ENCODE measurements at places on chromosomes 16 and 17. TPM values are rescaled to one million over a fixed set of nuclear protein-coding genes. Genes with fewer than 3 reads are reported as not detected.

DNA sequence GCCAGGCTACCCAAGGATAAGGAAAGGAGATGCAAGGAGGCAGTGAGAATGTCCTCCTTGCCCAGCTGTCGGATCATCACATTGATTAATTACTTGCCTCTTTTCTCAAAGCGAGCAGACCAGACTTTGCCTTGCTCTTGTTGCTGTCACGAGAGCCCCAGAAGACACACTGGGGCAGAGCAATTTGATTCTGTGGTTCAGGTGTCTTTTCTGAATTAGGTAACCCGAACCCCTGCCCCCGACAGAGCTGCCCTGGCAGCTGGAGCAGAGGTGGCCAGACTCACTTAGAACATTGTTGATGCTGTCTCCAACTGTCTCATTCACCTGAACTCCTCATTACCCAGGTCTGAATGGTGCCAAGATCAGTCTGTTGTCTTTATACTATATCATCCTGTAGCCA is 34.3 kb downstream of the VAT1L start:
- no peak for DNase-seq
- H3K4me1 ChIP-seq, result no peaks in the 10 kb centered on the region
- peaks cover 14% of the 10 kb centered on the region for H3K27me3 ChIP-seq
- no peaks in the 10 kb centered on the region for H3K36me3 ChIP-seq
- H3K27ac ChIP-seq, result no peak overlapping the region

DNA sequence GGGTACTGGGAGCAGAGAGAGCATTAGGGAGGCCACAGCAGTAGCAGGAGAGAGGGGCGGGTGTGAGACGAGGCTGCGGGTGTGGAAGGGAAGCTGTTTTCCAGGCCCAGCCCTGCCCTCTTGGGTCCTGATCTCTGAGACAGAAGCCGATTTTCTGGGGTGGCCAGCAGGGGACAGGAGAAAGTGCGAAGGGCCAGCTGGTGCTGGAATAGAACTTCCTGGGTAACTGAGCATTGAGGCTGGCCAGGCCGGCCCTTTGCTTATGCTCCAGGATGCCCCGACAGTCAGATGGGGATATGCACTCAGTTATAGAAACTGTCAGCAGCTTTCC is 804 bp downstream of the BTBD17 start:
- H3K4me1 ChIP-seq, result peaks cover 2% of the 10 kb centered on the region
- no peak overlapping the region for H3K4me3 ChIP-seq
- no peaks in the 10 kb centered on the region for H3K36me3 ChIP-seq
- peaks cover 27% of the 10 kb centered on the region for H3K27me3 ChIP-seq
- H3K27ac ChIP-seq, result no peak overlapping the region
- no peak for DNase-seq

HOXB8 gene
- total RNA-seq, result not detected

PRSS36 gene
- total RNA-seq, result 0.24 TPM

TPSD1 gene
- not detected for total RNA-seq

Measured in activated CD4-positive, alpha-beta memory T cell treated with anti-CD3 and anti-CD28 coated beads for 36 hours (primary cell).